ENCODE measurements at places on chromosomes 2 and 18.

GRCh38 chr18:44673256-44673880 is 7.3 kb upstream of the SETBP1 start:
- DNase-seq, result no peak

DNA sequence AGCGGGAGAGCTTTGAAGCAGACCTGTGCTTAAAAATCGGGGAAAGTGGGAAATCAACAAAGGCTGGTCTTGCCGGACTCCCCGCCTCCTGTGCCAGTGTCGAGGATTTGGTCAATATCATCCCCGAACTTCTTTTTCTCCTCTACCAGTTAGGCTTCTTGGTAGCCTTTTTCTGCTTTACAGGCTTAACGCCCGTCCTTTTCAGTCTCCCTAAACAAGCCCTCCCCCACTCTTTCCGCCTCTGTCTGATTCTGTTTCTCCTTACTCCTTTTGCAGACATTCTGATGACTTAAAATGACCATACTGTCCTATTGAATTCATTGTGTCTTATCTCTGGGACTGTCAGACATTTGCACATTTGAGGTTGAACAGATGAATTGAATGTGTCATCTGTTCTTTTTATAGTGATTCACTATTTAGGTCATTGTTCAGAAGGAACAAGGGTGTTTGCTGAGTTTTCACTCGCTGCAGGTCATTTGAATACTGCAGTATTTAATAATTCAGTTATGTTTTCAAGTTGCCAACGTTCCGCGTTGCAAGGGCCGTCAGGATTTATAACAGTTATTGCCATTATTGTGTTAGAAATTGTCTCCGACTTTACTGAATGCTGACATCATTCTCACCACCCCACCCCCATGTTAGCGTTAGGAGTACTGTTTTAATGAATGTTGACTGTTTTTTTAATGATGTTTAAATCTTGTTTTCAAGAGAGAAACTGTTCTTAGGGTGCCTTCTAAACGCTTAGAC is 1.1 kb downstream of the ITGAV start:
- DNase-seq, result no peak

DNA sequence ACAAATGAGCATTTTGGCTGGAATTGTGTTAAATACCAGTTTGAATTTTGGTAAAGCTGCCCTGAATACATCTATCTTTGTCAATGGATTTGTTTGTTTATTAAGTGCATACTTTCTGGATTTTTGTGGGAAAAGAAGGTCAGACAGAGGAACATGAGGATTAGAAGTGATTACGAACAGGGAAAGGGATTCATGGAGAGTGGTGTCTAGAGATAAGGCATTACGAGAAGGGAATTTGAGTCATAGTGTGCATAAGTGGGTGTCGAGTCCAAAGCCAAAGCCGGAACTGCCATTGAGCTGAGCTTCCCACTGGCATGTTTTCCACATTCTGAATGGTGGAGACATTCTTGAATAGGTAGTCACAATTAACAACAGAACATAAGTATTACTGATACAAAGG is 68.9 kb upstream of the EFEMP1 start:
- DNase-seq, result no peak

DNA sequence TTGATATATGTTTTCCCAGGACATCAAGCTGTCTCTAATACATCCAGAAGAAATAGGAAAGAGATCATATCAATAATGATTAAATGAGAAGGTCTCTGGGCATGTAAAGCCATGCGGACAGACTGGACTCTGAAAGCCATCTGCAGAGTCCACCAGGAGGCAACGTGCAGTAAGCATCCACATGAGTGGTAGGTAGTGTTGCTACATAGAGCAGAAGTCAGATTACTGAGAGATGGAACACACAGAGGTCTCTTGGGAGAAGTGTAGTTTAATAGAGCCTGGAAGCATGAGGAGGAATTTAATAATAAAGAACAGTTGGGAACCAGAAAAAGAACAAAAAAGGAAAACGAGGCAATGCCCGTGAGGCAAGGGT is 758.1 kb upstream of the DDX18 start:
- no peak for DNase-seq

- DNase-seq, result no peak
These were observed 162.2 kb upstream of the BOD1L2 start for GRCh38 chr18:56984731-56985130.

- no peak for DNase-seq
These were observed 34.1 kb downstream of the SOCS6 start for GRCh38 chr18:70322928-70323327.

DNA sequence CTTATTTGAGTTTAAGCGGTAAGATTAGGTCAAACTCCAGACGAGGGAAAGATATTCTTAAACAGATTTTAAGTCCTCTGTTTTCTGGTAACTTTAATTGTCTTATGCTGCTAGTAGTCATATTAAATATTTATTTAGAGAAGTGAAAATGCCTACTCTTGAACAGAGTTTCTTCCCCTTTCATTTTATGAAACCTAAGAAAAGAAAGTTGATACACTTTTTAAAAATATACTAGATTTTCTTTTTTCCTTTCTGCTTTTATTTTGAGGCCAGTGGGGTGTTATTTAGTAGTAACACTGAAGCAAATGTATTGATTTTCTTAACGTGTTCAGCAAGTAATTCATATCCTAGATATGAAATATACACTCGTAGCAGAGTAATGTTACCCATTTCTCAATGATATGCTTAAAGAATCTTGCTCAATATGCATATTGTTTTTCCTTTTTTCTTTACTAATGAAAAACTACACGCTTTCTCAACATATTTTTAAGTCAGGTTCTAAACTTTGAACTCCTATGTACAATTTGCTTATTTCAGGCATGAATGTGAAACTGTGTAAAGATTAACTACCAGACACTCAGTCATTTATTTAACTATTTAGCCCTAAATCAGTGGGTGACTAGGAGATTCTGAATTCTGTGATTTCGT is 691 bp downstream of the KYNU start:
- DNase-seq, result no peak

- DNase-seq, result no peak
These were observed 86.7 kb downstream of the DDX1 start for GRCh38 chr2:15678346-15678745.

- DNase-seq, result no peak
These were observed 46.5 kb downstream of the MBP start for GRCh38 chr18:77086034-77086433.

GRCh38 chr2:26035090-26035743 is 1.3 kb downstream of the RAB10 start:
- DNase-seq, result no peak

- DNase-seq, result no peak
These were observed 7.3 kb downstream of the IER3IP1 start for GRCh38 chr18:47168913-47169312.

DNA sequence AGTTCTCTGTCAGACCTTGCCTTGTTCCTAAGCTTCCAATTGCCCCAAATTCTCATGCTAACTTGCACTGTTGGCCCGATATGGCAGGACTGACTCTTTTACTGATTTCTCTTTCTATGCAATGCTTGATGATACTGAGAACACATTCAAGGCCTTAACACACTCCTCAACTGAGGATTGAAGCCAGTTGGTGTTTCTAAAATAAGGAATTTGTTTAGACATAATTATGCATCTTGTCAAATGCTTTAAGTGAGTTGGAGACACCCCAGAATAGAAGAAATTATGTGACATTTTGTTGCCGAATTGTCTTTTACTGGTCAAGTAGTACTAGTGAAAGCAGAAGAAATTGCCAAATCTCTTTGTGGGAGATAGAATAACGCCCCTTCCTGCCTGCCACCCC is 60.0 kb upstream of the THSD7B start:
- no peak for DNase-seq

DNA sequence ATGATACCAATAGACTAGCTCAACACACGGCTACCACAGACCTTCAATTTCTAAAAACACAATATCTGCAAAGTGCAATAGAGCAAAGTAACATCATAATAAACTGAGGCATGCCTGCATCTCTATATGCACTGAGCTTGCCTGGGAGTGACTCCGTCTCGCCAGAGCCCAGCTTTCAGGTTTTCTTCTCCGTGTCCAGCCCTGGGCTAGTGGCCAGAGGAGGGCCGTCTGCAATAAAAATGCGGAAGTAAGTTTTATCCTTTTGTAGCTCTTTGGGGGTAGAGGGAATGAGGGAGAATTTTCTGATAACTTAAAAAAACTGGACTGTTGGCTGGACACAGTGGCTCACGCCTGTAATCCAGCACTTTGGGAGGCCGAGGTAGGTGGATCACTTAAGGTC is 41.0 kb upstream of the GPR17 start:
- no peak for DNase-seq

GRCh38 chr18:11785444-11786055 is 65.7 kb upstream of the CHMP1B start:
- no peak for DNase-seq

DNA sequence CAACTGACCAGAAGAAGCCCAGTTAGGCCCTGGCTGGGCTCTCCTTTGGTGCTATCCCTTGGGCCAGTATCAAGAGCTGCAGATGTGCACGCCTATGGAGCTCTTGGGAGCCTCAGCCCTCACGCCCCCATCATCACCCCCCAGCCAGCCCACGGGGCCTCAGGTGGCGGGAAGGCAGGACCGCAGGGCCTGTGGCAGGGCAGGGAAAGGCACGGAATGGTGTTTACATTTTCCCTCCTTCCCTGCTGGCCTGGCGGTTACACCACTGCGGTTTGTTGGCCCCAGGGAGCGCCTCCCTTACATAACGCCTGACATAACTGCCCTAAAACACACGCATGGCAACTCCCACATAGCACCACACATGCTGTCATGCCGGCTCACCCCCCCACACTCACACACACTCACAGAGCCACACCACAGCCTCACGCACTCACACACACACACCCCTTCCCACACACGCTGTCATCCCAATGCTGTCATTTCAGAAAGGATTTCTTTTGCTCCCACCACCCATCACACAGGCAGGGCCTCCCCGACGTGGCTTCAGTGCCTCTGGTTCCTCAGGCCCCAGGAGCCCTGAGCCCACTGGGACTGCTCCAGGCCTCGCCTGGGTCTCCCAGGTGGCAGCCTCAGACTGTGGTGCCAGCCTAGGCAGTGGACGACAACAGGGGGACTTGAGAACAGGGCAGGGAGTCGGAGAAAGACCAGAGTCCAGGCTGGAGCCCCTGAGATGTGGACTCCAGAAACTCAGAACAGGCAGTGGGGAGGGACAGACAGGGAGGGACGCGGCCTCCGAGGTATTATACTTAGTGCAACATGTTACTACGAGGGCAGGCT is 15.7 kb downstream of the ZFP36L2 start:
- no peak for DNase-seq

GRCh38 chr18:70426818-70427217 is 138.0 kb downstream of the SOCS6 start:
- no peak for DNase-seq

DNA sequence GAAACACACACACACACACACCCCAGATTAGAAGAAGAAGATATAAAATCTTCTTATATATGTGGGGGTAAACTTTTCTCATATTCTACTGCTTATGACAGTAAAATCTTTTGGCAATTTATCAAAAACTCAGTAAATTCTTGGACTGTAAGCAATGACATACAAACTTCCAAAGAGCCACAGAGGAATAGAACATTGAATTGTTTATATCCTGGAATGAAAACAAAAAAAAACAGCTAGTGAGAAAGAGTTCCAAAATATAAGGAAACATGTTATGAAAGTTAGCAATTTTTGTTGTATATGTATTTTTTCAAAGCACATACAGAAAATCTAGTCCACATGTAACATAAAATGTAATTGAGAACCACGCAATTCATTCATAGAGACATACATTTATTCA is 764.9 kb downstream of the DSC3 start:
- DNase-seq, result no peak

DNA sequence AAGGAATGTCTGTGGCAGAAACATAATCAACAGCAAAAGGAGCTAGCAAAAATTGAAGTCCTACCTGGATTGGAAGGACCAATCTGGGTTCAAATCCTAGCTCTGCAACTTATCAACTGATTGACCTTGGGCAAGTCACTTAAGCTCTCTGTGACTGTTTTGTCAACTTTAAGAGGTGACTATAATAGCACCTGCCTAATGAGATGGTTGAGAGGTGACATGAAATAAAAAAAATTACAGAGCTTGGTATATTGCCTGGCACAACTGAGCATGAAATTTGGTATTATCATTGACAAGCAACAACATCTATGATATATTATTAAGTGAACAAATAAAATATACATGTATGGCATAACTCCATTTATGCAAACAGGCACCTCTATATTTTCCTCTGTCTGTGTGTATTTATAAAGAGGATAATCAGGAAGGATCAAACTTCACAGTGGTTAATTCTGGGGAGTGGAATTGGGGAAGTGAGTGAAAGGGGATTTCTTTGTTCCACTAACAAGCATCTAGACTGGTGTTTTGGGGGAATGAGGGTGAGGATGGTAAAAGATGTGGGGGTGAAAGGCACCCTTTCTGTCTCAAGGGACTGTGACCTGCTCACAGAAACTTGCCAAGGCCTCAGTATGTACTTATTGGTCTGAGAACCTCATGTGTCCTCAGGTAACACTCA is 132.8 kb upstream of the SERTAD2 start:
- no peak for DNase-seq

- no peak for DNase-seq
These were observed 35.1 kb upstream of the B3GNT7 start for GRCh38 chr2:231360401-231360800.

DNA sequence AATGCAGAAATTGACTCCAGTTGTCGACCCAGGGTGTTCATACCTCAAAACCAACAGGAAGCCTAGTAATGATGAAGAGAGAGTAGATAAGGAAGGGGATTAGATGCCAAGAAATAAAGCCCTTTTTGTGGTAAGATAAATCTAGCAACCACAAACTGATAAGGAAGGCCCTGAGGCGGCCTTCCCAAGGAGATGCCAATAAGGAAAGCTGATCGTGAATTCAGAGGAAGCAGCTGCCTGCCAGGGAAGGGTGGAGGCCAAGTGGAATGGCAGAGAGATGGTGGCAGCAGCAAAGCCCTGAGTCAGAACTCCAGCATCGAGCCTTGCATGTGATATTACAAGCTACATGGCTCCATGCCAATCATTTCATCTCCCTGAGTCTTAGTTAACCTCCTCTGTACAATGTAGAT is 126.3 kb downstream of the IRS1 start:
- DNase-seq, result no peak

- no peak for DNase-seq
These were observed 7.2 kb downstream of the AGAP1 start for GRCh38 chr2:235500761-235501672.

- DNase-seq, result no peak
These were observed 971.3 kb upstream of the FAM98A start for GRCh38 chr2:34570266-34570872.

DNA sequence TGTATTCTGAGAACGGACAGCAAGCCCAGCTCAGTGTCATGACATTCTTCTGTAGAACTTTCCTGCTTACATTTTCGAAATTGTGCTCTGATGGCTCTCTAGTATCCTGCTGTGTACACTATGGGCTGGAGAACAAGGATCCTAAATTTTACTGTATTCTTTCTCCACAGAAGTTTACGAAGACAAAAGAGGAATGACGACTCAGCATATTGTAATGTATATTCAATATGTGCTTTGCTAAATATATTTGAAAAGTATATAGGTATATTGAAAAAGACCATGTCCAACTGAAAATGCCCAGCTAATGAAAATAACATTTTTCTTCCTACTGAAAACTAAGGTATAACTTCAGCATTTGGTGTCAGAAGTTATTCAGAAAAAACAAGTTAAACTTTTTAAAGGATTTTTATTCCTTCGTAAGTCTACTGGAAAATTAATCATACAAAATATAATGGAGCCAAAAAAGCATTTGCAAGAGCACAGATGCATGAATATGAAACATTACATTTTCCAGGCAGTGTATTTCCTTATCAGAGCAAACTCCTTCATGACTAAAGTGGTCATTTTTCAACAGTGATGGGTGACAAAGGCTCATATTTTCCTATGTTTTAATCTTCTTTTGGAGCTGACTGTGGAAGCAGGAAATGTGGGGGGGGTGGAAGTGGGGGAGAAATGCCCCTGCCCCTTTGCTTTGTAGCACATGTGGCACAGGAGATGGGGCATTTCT is 143.8 kb upstream of the THUMPD2 start:
- no peak for DNase-seq
